Cerebellar nuclear complex (tissue), 1 donor: ENCODE measurements at places on chromosomes 13 and 19.

DNA sequence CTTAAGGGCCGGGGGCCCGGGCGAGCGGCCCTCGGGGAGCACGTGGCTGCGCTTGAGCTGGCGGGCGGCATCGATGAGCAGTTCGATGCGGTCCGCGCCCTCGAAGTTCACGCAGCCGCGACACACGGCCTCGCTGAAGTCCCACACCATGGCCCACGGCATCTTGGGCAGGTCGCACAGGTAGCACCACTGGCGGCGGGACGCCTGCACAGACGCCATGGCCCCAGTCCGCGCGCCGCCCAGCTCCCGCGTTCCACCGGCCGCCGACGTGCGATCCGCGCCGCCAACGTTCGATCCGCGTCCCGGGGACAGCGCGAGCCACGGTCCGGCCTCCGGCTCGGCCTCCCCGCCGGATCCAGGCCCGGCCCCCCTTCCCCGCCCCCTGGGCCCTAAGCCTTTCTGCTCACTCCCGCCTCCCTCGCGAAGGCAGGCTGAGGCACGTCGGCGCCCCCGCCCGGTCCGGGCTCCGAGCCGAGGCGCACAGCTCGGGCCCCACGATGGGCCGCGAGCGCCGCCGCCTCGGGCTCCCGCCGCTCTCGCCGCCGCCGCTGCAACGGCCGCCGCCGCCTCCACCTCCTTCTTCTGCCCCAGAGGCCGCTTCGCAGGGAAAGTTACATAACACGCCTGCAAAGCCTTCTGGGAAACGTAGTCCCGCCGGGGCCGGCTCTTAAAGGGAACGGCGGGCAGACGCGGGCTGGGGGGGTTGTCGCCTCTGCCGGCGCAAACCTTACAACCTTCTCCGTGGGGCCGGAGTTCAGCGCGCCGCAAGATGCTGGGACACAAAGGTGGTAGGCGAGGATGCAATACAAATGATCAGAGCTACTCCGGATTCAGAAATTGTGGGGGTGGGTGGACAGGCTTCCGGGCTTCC is at the start of gene IRF2BP1:
Gene IRF2BP1 (minus strand): TSS at position 586 of the 871 bp plus-strand sequence. CDS start 367 bp downstream, at position 219.
- peak; percentile 8 for DNase-seq

GRCh38 chr19:12756150-12756883 is 4.7 kb downstream of the BEST2 start:
- DNase-seq = no peak

DNA sequence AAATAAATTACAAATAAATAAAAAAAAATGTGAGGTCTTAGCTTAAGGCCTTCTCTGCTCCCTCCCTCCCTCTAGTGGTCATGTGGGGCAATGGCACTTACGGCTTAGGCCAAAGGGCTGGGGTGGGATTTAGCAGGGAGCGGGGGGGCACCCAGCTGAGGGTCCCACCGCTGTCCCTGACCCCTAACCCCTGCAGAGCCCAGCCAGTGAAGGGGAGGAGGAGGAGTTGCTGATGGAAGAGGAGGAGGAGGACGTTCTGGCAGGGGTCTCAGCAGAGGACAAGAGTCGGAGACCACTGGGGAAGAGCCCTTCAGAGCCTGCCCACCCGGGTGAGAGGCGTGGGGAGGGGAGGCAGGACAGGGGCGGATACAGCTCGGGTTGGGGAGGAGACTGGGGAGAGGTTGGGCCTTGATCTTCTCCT is 9.3 kb downstream of the MPND start:
- DNase-seq = no peak

- DNase-seq = no peak
Measured at GRCh38 chr13:44542361-44542760, 33.8 kb downstream of the TSC22D1 start.

GRCh38 chr13:25249001-25249543 is 38.2 kb downstream of the MTMR6 start:
- DNase-seq = no peak

DNA sequence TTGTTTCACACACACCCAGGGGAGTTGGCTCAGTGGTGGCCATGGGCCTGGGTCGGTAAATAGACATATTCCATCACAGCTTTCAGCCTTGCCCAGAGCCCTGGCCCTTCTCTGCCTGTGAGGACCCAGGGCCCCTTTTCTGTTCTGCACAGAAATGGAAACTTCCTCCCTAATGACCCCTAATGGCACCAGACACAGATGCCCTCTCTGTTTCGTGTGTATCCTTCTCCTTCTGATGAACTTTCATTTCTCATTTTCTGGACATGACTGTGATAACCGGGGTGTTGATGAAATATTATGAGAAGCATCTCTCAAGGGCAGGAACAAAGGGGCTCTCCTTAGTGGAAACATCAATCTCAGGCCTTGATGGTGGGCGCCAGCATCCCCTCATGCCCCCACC is 12.8 kb downstream of the LILRA1 start:
- DNase-seq = no peak

- DNase-seq = no peak
Measured at GRCh38 chr19:53910170-53910518, 1.1 kb downstream of the CACNG7 start.

GRCh38 chr13:35923347-35923746 is 207.8 kb downstream of the DCLK1 start:
- DNase-seq = no peak

DNA sequence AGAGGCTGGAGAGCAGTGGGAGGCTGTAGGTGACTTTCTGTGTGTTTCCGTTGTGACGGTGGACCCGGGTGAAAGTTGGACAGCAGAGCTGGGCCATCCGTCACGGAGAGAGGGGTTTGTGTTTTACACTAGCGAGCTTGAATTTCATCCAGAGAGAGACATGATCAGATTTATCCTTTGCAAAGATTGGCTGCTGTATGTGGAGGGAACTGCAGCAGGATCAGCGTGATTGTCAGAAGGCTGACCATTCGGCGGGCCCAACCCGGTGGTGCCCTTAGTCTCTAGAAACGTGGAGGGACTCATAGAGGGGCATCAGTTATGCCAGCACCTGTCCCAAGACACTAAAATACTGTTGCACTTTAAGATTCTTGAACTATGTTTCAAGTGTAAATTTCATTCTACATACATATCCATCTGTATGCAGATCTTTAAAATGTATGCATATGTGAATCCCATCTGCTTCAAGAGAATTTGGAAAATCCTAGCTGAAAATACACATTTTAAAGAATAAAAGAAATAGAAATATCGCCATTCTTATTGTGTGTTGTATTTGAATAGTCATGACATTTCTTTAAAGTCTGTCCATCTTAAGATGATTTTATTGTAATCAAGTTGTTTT is 7.0 kb downstream of the FAM124A start:
- no peak for DNase-seq

- DNase-seq = no peak
Measured at GRCh38 chr13:39760521-39760920, 105.1 kb downstream of the COG6 start.

- DNase-seq = no peak
Measured at GRCh38 chr13:94057618-94058186, 421.8 kb downstream of the DCT start.

DNA sequence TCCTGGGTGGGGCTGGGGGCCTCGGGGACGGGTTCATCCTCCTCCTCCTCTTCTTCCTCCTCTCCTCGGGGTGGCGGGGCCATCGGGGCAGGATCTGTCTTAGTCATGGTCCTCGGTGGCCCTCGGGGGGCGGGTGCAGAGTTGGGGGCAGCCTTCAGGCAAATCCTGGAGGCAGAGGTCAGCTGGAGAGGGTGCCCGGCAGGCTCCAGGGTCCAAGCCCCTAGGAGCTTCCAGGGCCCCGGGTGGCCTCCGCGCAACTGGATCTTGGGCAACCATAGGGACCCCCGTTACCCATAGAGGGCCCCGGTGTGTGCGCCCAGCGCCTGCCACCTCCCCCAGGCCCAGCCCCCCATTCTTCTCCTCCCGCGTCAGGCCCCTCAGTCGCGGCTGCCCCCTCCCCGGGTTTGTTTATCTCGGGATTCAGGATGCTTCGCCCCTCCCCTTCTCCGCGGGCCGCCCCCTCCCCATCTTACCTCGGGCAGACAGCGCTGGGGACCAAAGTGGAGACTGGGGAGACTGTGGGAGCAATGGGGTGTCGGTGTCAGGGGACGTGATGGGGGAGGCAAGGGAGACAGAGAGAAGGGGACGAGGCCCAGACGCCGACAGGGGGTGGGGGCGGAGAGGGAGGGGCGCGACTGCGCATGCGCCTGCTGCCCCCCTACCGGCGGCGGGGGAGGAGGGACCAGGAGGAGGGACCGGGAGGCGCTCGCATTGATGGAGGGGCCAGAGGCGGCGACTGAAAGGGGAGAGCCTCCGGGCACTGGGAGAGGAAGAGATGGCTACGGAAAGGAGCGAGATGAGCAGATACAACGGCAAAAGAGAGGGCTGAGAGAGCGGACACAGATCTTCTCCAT is at the start of gene CLIP3:
Gene CLIP3 (minus strand): TSS at position 623 of the 854 bp plus-strand sequence. CDS start 516 bp downstream, at position 107.
- DNase-seq = peak; percentile 35

DNA sequence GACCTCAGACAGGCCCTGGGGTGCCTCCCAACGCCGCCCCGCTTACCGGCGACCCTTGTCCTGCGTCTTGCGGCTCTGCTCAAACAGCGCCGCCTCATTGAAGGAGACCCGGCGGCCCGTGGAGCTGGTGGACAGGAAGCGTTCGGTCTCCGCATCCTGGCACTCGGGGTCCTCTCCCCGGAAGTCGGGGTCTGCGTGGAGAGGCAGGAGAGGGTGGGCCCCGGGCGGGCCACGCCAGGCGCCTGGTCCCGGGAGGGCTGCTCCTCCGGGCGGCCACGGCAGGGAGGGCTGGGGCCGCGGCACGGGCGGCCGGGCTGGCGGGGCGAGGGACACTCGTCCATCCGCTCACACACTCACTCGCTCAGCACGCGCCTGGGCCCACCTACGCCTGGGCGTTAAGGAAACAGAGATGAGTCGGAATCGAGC is 2.8 kb downstream of the CBARP start:
- DNase-seq = no peak

DNA sequence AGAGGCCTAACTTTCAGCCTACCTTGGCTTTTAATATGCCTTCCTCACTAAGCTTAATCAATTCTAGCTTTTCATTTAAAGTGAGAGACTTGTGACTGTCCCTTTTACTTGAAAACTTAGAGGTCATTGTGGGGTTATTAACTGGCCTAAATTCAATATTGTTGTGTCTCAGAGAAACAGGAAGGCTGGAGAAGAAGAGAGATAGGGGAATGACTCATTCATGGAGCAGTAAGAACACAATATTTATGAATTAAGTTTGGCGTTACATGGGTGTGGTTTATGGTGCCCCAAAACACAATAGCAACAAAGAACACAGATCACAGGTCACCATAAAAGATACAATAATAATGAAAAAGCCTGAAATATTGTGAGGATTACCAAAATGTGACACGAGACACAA is 612.1 kb downstream of the TBC1D4 start:
- no peak for DNase-seq

- no peak for DNase-seq
Measured at GRCh38 chr13:79003989-79004898, 345.3 kb upstream of the OBI1 start.

DNA sequence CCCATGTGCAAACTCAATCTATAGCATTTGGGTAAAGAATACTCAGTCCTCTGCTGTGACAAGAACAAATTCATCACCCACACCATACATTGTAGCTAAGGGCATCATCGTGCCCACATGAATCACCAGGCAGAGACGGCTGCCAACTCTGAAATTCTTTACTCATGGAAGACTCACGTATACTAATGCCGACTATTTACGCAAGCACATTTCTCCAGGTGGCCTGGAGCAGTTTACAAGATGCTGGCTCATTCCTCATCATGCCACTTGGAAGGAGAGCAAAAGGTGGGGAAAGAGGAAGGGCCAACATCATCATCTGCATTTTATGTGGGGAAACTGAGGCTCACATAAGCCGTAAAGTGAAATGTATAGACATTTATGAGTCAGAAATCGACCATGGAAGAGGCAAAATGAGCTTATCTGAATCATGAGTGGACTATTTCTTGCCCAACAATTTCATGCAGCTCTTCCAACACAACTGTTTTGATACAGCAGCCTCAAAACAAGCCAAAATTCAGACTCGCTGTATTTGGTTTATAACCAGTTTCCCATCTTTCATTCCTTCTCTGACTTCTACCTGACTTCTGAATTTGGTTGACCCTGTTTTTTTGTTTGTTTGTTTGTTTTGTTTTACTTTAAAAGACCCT is 213.9 kb upstream of the SERP2 start:
- no peak for DNase-seq

DNA sequence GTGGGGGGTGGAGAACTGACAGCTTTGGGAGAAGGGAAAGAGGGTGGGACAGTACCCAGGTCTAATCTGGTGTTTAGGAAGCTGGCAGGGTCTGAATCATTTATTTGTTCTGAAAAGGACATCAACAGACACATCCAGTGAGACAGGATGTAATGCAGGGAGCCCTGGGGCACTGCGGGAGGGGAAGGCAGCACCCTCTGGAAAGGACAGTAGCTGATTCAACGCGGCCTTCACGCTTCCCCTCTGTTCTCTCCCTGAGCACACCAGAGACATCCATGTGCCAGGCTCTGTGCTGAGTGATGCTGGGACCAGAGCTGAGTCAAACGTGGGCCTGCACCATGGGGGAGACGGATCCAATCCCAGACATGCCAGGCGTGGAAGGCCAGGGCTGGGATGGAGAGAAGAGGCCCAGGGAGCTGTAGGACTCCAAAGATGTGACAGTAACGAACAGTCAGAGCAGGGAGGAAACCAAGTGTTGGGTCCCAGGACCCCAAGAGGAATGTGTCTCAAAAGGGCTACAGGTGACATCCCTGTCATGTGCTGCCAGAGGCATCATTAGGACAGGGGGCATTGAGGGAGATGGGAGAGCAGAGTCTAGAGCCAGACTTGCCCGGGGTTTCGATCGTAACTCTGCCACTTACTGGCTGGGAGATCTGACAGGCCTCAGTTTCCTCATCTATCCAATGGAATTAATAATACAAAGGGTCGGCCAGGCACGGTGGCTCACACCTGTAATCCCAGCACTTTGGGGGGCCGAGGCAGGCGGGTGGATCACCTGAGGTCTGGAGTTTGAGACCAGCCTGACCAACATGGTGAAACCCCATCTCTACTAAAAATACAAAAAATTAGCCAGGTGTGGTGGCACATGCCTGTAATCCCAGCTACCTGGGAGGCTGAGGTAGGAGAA is 1.7 kb downstream of the ETFB start:
- DNase-seq = no peak

DNA sequence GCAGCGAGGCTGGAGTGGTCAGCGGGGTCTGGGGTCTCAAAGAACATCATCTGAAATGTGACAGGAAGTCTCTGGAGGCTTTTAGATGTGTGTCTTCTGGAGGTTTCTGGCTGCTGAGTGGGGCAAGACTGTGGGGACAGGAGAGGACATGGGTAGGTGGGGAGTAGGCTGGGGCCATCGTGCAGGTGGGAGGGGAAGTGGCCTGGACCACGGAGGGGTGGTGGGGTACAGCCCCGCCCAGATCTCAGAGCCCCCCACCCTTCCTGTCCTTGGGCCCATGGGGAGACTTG is 6.2 kb downstream of the AP1M1 start:
- no peak for DNase-seq
